ENCODE measurements at places on chromosomes 3 and 15. TPM values are rescaled to one million over a fixed set of nuclear protein-coding genes. Genes with fewer than 3 reads are reported as not detected.

NLGN1 gene
- not detected for polyA plus RNA-seq

PPP4R2 gene
- polyA plus RNA-seq, result 44.9 TPM

KNL1 gene
- polyA plus RNA-seq, result not detected

HRG gene
- polyA plus RNA-seq, result not detected

SNRPN gene
- 272 TPM for polyA plus RNA-seq

DNA sequence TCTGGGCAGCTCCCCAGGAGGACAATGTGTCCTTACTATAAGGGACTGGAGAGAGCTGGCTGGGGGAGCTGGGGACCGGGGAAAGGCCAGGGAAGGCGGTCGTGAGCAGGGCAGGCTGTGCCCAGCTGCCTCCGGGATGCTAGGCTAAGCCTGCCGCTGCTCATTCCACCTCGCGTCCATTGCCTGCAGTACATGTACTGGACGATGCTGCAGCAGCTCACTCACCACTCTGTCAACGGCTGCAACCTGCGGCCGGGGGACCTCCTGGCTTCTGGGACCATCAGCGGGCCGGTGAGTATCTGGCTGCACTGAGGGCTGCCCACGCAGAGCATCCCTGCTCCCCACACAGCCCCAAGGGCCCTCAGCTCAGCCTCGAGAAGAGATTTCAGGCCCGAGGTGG is 27.1 kb downstream of the FAH start:
- no peak for DNase-seq
- H3K4me3 ChIP-seq, result no peak overlapping the region
- no peaks in the 10 kb centered on the region for H3K27me3 ChIP-seq
- peaks cover 15% of the 10 kb centered on the region for H3K36me3 ChIP-seq
- no peak overlapping the region for H3K27ac ChIP-seq
- H3K4me1 ChIP-seq, result no peaks in the 10 kb centered on the region

DNA sequence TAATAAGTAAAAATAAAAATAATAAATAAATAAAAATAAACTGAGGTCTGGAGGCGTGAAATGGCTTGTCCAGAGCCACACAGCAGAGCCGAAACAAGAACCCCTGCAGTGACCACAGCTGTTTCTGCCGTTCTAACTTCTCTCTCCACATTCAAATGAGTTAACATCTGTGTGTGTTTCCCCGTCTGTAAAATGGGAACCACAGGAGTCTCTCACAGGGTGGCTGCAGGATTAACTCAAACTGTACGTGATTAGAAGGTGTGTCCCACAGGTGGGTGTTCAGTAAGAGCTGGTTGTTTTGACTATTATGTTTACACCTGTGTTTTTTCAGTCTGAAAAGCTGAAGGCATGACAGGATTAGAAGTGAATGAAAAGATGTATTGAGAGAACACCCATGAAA is 27.0 kb upstream of the MUC4 start:
- DNase-seq, result no peak
- H3K4me3 ChIP-seq, result no peak overlapping the region
- no peak overlapping the region for H3K27ac ChIP-seq
- no peaks in the 10 kb centered on the region for H3K36me3 ChIP-seq

DNA sequence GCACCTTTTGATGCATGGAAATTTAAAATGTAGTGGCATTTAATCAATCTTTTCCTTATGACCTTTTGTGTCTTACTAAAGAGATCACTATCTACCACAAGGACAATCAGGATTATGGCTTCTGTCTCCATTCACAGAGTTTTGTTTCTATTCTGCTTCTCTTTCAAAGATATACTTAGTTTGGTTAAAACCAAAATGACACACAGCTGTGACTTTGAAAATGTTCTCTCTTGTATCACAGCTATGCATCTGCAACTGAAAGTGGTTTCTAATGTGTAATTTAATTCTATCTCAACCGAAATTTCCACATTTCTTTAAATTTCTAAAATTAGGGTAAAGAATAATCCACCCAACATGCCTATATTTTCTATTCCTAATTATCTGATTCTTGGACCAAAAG is 27.7 kb downstream of the HLTF start:
- peaks cover 36% of the 10 kb centered on the region for H3K36me3 ChIP-seq
- no peaks in the 10 kb centered on the region for H3K4me1 ChIP-seq
- H3K4me3 ChIP-seq, result no peak overlapping the region

DNA sequence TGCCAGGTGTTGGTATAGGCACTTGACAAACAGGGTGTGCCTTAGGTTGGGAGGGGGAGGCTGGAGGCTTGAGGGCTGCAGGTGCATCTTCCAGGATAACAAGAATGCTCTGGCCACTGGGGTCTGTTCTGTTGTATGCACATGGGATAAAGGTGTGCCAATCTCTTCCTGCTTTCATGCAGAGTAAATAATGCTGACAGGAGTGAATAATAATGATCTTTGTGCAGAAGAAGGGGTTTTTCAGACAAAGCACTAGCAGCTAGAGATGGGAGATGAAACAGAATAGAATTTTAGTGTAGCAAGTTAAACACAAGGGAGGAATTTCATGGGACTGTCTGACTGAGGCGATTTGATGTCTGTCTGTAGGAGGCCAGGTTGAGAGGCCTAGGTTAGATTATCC is 1.9 kb upstream of the ROPN1 start:
- H3K36me3 ChIP-seq, result no peaks in the 10 kb centered on the region
- no peak overlapping the region for H3K4me3 ChIP-seq
- DNase-seq, result no peak
- no peak overlapping the region for H3K27ac ChIP-seq
- H3K4me1 ChIP-seq, result peaks cover 2% of the 10 kb centered on the region
- peaks cover 10% of the 10 kb centered on the region for H3K27me3 ChIP-seq

- H3K27ac ChIP-seq, result no peak overlapping the region
- no peak overlapping the region for H3K4me3 ChIP-seq
- peaks cover 4% of the 10 kb centered on the region for H3K27me3 ChIP-seq
- DNase-seq, result no peak
- H3K36me3 ChIP-seq, result no peaks in the 10 kb centered on the region
These were observed 58.4 kb upstream of the ATP2C1 start for GRCh38 chr3:130835483-130835882.

DNA sequence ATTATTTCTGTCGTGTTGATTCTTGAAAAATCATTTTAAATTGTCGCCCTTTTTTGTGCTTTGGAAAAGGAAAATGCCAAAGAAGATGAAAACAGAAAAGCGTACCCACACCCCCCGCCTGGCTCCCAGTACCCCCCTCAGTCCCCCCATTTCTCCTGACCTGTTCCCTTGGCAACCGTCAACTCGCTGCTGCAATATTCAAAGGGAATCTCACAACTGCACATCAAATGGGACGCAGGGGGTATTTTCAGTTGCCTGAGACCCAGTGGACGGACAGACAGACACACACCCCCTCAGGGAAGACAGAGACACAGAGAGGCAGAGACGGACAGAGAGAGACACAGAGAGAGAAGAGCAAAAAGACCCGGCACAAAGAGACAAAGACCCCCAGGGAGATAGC is 83.5 kb upstream of the PRR20G start:
- H3K4me1 ChIP-seq, result no peaks in the 10 kb centered on the region
- H3K27ac ChIP-seq, result no peak overlapping the region
- DNase-seq, result no peak
- no peak overlapping the region for H3K4me3 ChIP-seq
- peaks cover 8% of the 10 kb centered on the region for H3K27me3 ChIP-seq

DNA sequence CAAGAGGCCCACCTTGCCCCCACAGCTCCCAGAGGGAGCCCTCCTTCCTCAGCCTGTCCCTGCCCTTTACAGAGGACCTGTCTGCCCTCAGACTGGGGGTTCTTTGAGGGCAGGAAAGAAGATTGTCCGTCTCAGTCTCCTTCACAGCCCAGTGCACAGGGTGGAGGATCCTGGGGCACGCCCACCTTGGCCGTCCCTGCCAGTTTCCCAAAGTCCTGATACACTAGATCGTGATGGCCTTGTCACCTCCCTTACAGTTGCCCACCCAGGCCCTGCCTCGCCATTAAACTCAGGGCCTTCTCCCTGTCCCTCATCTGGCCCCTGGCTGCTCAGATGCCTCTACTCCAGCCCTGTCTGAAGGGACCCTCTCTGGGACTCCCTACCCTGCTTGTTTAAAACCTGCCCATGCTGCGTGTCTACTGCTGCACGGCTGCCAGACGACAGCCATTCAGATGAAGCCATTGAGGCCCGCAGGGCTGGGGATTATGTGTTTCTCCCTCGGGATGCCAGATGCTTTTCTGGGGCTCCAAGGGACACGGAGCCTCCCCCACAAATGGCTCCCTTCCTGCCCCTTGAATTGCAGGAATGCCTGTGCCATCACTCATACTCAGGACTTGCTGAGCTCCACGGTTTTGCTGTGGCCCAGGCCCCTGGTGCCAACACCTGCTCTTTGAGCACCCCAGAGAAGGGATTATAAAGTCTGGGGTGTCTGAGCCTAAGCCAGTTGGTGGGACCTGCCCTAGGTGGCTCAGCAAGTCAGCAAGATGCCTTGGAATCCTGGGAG is 27.8 kb downstream of the ACSBG1 start:
- no peak for DNase-seq
- no peak overlapping the region for H3K4me3 ChIP-seq
- H3K36me3 ChIP-seq, result no peaks in the 10 kb centered on the region
- H3K27ac ChIP-seq, result no peak overlapping the region
- H3K27me3 ChIP-seq, result peaks cover 1% of the 10 kb centered on the region

DNA sequence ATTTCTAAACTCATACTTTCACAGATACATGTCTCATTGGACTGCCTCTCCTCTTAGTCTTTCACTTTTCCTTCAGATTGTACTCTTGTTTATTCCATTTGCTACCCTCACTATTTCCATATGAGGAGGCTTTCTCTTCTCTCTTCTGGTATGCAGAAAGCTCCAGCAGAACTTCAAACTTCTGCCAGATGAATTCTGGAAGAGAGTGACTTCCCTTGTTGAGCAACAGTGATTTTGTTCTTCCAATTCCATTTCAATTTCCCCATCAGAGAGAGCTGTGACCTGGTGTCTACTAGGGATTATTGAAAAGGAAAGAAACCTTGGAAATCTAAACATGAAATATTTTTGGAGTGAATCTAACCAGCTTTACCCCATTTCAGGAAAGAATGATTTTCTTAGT is 523.2 kb upstream of the ZNF717 start:
- no peaks in the 10 kb centered on the region for H3K4me1 ChIP-seq
- H3K4me3 ChIP-seq, result no peak overlapping the region
- no peaks in the 10 kb centered on the region for H3K36me3 ChIP-seq
- no peak for DNase-seq

- DNase-seq, result no peak
- H3K27me3 ChIP-seq, result peaks cover 16% of the 10 kb centered on the region
- H3K4me3 ChIP-seq, result no peak overlapping the region
These were observed 773.1 kb upstream of the NR2F2 start for GRCh38 chr15:95557226-95558046.

DNA sequence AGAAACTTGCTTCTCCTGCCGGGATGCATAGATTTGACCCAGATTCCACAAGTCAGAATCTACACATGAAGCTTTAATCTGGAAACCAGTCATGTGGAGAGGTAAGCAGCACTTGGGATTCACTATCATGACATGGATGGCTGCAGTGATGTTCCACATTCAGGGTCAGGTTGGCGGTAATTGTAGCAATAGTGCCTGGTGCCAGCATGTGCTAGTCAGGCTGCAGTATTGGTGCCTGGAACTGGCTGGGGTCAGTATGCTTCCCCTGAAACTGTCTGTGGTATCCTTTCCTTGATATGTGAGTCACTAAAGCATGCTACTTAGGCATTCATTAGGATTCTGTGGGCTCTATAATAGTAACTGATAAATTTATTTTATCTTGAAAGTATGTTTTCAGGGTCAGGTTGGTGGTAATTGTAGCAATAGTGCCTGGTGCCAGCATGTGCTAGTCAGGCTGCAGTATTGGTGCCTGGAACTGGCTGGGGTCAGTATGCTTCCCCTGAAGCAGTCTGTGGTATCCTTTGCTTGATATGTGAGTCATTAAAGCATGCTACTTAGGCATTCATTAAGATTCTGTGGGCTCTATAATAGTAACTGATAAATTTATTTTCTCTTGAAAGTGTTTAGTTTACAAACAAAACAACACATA is 1439.2 kb downstream of the ZPLD1 start:
- no peaks in the 10 kb centered on the region for H3K27me3 ChIP-seq
- no peak for DNase-seq
- no peaks in the 10 kb centered on the region for H3K4me1 ChIP-seq

- H3K4me3 ChIP-seq, result no peak overlapping the region
- H3K27ac ChIP-seq, result no peak overlapping the region
- DNase-seq, result no peak
- peaks cover 9% of the 10 kb centered on the region for H3K36me3 ChIP-seq
These were observed 15.2 kb downstream of the CSRNP1 start for GRCh38 chr3:39137991-39138803.

DNA sequence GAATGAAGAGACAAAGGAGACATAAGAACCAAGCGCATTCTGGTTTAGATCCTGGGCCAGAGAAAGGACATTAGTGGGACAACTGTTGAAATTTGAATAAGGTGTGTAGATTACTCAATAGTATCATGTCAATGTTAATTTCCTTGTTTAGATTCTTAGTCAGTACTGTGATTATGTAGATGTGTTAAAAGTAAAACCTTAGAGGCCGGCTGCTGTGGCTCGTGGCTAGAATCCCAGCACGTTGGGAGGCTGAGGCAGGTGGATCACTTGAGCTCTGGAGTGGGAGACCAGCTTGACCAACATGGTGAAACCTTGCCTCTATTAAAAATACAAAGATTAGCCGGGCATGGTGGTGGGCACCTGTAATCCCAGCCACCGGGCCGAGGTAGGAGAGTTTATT is 26.7 kb downstream of the CYP8B1 start:
- H3K36me3 ChIP-seq, result no peaks in the 10 kb centered on the region
- H3K27ac ChIP-seq, result no peak overlapping the region
- no peak for DNase-seq
- peaks cover 34% of the 10 kb centered on the region for H3K4me1 ChIP-seq
- no peak overlapping the region for H3K4me3 ChIP-seq
- H3K27me3 ChIP-seq, result no peaks in the 10 kb centered on the region

DNA sequence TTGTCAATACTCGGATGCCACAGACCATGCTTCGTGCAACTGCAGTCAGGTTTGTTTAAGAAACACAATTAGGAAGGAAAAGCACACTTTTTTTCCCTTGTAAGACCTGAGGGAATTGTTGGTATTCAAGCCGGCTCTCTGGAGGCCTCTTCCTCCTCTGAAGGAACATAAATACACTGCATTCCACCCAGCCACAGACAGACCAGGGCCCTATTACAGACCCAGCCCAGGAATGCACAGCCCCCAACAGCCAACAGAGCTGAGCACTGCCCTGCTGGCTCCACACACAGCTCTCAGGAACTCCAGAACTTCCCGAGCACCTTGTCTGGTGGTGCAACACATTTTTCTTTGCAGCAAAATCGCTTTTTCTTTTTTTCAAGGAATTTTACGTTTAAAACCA is 488.7 kb upstream of the PROK2 start:
- no peaks in the 10 kb centered on the region for H3K27me3 ChIP-seq
- H3K4me3 ChIP-seq, result no peak overlapping the region
- H3K36me3 ChIP-seq, result no peaks in the 10 kb centered on the region
- H3K4me1 ChIP-seq, result peaks cover 13% of the 10 kb centered on the region
- no peak overlapping the region for H3K27ac ChIP-seq
- DNase-seq, result no peak

DNA sequence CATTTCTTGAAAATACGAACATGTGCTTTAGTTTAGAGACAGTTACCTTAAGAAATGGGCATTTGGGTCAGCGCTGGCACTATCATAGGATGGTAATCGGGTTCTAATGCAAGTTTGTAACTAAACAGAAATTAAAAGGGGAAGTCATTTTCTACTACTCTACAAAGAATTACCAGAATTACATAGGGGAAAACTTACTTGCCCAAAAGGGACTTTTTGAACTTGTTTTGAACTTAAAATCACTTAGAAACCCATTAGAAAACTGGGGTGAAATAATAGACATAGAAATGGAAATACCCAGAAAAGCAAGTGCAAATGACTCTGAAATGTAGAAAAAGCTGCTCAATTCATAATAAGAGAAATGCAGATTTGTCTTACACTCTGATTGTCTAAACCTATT is 44.9 kb downstream of the SPATA16 start:
- no peak overlapping the region for H3K27ac ChIP-seq
- H3K4me3 ChIP-seq, result no peak overlapping the region
- H3K36me3 ChIP-seq, result no peaks in the 10 kb centered on the region
- H3K4me1 ChIP-seq, result no peaks in the 10 kb centered on the region
- peaks cover 2% of the 10 kb centered on the region for H3K27me3 ChIP-seq
- DNase-seq, result no peak
